ENCODE measurements at places on chromosomes 2 and 18.

DNA sequence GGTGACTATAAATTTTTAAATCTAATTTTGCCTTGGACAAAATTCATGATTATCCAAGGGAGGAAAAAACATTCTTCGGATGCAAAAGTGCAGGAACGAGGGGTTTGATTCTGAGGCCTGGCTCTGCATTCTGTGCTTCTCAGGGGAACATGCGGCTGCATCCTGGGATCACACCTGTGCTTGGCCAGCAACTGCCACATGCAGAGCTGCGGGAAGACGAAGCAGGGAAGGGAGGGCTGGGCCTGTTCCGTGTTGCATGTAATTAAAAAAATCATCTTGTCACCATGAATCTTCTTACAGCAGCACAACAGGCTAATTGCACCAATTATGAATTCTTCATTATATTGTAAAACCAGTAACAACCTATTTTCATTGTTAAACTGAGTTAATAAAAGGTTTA lies 158.0 kb upstream of the ALKAL2 start:
- DNase-seq: no peak

DNA sequence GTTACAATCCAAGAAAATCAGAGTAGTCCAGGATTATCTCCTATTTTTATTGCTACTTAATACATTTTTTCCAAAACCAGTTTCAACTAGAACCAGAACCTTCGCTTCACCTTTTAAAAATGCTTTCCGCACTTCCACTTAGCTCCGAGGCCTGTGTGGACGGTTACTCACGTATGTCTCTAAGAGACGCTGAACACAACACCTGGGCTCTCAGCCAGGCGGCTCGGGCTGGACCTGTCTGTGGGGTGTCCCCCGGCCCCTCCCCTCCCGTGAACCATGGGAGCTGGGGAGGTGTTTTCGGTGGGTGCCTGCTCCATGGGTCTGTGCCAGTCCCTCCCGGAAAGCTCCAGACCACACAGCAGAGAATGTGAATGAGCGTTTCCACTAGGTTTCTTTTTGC lies 223.8 kb downstream of the GLI2 start:
- DNase-seq: no peak

DNA sequence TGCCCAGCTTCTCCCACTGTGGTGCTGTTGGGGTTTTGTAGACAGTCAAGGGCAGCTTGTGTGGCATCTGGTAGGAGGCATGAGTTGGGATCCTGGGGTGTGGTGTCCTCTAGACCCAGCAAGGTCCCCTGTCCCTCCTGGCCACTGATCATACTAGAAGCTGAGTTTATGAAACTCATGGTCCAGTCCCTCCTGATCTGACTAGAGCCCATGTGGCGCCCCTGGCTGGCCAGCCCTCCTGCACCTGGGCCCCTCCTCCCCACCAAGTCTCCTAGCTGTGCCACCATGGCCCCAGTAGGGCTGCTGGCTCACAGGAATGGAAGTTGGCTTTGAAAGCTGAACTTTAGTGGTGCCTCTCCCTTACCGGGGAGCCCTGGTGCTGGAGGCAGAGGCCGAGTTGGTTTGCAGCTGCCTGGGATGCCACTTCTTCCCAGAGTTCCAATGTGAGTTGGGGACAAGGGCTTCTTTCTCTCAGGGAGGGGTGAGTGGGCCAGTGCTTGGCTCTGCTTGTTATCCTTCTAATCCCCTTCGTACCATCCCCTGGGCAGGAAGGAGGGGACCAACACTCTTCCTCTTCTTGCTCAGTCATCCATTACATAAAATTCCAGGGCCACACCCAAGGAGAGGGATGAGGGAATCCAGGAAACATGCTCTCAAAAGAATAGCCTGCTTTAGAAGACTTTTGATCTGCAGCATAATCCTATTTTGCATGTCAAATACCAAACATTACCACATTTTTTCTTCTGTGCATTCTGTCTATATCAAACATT lies 37.5 kb upstream of the HAAO start:
- DNase-seq: no peak

DNA sequence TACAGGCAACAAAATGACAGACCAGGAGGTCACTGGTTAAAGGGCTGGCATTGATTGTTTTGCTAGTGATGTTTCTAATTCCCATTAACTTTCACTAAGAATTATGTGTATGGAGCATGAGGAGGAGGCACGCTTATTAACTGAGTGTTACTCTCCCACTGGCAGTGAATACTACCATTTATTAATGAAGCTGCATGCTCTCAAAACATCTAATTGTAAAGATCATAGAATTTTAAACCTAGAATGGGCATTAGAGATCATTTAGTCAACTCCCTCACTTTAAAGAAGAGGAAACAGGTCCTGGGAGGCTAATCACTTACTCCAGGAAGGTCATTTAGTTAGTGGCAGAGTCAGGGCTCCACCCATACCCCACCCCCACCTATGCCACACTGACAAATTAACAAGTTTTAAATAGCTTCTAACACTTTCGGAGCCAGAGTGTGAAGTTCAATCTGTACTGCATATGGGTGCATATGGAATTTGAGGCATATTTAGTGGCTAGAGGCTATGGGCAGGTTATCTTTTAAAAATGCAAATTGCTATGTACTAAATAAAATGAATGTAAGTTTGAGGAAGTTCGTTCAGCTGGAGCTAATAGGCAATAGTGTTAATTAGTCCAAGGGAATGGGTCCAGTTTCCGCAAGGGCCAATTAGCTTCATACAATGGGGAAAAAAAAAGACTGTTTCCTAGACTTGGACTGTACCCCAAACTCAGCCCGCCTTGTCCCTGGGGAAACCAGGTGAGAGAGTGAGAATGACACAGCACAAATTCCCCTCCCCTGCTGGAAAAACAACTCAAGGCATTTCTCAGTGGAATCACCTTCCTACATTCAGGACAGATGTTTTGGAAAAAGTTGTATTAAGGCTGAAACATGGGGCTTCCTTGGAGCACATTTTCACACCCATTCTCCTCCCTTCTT lies 178.8 kb downstream of the ICOS start:
- DNase-seq: no peak

GRCh38 chr2:45176390-45176789 lies 167.1 kb upstream of the SIX2 start:
- DNase-seq: no peak

DNA sequence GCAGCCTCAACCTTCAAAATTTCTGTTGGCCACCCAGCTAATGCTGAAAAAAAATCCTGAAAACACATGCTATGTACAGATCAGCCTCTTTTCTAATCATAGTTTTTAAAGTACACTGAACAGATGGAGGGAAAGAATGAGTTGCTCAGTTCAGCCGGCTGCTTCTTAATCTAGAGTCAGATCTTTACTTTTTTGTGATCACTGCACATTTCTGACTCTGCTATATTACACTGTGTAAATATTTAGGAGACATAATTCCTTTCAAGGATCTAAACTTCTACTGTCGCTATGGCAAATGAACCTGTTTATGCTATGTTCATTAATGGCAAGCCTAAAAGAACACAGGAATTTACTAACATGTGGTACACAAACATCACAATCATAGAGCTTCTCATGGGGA lies 114.2 kb downstream of the SRBD1 start:
- no peak for DNase-seq

DNA sequence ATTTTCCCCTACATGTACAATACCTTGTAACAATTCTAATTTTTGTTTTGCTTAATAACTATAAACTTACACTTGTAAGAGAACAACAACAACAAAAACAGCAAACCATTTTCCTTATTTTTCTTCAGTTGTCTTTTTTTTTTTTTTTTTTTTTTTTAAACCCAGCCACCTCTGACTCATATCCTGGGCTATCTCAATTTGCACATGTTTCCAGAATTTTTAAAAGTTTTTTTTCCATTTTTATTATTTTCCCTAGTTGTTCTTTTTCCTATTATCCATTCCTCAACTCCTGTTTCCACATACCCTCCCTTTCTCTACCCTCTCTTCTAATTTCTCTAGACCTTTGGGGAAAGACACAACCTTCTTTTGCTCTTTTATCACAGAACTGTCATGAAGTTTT lies 112.5 kb downstream of the EFEMP1 start:
- DNase-seq: no peak

GRCh38 chr18:22088996-22089640 lies 80.3 kb upstream of the GATA6 start:
- DNase-seq: no peak

DNA sequence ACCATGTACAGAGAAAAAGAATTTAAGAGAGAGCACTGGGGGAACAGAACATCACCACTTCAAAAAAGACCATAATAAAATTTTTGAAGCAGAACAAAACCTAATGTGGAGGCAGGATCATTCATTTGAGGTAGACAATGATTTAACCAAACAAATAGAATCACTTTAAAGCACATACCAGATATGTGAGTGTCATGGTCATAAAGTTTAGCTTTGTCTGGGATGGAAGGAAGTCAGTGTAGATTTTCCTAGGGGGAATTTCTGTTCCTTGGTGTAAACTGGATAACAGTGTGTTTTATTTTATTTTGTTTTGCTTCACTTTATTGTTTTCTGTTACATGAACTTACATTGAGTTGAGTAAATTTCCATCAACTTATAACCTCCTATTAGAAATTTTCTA lies 120.8 kb downstream of the CRIM1 start:
- DNase-seq: no peak

DNA sequence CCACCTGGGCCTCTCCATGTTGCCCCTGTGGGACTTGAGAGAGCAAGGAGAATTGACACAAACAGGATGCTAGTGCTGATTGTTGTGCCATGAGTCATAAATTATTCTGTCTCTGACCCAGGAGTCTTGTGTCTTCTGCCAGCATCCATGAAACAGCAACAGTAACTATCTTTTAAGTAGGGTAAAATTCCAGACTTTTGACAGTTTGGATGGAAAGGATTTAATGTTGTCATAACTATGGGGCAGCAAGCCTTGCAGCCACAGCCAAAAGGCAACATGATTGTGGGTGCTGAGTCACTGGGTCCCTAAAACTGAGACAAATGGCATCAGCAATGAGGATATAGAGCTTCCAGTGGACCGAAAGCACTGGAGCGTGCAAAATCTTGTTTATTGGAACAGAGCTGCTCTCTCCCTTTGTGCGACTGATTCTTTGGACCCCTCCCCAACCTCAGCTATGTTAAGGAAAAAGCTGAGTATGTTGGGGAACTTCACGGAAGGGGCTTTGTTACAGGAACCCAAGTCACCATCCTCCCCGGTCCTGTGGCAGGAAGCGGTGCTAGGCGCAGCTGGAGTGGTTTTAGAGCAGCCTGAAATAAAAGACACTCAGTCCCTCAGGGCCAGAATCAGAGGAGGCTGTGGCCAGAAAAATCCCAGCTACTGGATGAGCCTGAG lies 9.6 kb upstream of the ITPRIPL1 start:
- DNase-seq: no peak

DNA sequence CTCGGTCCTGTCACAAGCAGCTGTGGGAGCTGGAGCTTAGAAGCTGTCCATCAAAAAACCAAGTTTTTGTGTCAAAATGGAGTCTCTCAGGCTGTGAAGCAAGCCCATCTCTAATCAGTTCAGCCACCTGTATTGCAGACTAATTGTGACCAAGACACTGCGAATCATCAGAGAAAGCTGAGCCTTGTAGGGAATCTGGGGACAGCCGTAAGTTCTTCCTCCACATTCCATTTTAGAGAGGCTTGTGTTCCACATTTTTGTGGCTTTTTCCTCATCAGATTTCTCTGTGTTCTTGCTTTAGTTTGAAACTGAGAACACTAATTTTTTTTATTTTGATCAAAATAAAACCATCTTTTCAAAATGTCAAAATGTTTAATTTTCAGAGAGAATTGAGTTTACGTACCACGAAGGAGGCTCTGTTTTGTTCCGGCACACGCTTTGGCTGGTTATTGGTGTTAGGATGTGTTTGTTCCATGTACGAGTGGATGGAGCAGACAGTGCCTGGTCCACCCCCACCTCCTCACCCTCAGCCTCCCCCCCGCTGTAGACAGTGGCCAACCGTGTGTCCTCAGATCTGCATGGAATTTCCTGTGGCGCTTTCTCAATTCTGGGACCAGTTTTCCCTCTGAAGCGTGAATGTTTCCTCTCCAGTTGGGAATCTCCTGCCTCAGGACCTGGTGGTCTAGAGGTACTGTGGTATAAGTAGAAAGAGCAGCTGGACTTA lies 140.8 kb downstream of the AGAP1 start:
- DNase-seq: no peak

DNA sequence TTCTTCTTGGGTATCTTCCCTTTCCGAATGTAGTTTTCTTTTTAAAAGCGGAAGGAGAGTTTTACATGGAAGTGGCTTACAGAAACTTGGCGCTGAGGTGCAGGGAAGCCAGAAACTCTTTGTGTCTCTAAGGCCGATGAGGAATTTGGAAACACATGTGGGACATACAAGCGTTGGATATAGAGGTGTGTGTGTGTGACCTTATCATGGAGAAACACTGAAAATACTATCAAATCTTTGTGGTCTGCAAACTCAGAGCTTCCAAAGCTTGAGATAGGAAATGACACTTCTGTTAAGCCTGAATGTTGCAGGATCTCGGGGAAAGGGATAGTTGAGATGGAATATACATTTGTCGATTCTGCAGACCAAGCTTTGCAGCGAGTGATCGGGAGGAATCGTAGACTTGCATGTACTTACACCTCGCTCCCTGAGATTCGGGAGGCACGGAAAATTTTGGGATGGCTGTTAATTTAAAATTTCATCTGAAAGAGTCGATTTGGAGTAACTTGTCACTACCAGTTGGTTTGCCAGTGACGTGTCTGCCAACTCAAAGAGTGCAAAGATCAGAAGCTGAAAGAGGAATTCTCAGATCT lies 1.0 kb downstream of the NAB1 start:
- no peak for DNase-seq

- no peak for DNase-seq
Observed at GRCh38 chr2:138652378-138652777, 127.8 kb downstream of the NXPH2 start.

DNA sequence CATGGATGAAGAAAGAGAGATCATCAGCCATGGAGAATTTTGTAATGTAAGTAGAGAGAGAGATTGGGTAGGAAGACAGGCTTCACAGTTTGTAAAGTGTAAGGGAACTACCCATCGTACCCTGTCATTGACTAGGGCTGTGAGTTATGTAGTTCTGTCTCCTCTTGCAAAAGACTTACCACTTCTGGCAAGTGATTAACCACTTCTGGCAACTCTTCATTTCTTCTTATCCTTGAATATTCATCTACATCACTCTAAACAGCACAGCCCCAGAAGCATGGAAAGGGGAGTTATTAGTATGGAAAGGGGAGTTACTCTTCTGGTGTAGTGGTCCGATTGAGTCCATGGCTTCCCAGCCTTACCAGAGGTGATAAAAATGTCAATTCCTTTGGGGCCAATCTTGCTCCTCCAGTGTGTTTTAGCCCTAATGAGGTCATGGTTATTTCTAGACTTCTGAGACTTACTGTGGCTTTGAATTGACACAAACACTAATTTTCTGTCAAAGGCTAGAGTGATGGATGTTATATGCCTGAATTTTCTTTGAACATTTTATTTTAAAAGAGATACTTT lies 52.0 kb downstream of the STAT1 start:
- no peak for DNase-seq

GRCh38 chr2:164675027-164675426 lies 53.7 kb upstream of the GRB14 start:
- no peak for DNase-seq

DNA sequence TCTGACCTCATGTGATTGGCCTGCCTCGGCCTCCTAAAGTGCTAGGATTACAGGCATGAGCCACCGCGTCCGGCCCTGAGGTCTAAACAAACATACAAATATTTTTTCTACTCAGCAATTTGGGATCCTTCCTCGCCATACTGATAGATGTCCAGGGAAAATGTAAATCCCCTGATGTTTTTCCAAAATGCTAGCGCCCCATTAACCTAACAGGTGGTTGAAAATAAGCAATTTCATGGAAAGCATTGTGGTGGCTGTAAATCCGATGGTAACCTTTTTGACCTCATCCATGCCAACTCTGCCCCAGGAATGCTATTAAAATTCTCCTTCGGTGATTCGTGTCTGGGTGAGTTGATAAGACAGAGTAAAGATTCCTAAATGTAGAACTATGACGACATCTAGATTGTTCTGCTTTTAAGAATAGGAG lies 19.3 kb downstream of the GEMIN6 start:
- no peak for DNase-seq
